EH (cell line): ENCODE measurements at places on chromosomes 7 and 10.

DNA sequence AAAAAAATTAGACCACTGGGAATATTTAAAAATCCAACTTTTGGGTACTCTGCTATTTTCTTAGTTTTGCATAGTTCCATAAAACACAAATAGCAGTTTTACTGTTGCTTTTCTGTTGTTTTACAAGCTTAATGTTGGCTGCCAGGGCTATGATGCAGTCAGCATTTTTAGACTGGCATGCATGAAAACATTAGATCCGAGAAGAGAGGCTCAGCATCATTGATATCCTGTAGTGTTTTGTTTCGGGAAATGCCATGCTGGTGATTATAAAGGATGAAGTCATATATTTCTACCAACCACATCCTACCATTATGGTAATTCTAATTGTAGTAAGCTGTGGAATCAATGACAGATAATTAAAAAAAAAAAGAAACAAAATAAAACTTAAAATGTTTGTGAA is 104.6 kb downstream of the MBL2 start:
- peak; percentile 79 for DNase-seq

GRCh38 chr7:27224983-27225934 is 17.3 kb upstream of the EVX1 start:
- no peak for DNase-seq

DNA sequence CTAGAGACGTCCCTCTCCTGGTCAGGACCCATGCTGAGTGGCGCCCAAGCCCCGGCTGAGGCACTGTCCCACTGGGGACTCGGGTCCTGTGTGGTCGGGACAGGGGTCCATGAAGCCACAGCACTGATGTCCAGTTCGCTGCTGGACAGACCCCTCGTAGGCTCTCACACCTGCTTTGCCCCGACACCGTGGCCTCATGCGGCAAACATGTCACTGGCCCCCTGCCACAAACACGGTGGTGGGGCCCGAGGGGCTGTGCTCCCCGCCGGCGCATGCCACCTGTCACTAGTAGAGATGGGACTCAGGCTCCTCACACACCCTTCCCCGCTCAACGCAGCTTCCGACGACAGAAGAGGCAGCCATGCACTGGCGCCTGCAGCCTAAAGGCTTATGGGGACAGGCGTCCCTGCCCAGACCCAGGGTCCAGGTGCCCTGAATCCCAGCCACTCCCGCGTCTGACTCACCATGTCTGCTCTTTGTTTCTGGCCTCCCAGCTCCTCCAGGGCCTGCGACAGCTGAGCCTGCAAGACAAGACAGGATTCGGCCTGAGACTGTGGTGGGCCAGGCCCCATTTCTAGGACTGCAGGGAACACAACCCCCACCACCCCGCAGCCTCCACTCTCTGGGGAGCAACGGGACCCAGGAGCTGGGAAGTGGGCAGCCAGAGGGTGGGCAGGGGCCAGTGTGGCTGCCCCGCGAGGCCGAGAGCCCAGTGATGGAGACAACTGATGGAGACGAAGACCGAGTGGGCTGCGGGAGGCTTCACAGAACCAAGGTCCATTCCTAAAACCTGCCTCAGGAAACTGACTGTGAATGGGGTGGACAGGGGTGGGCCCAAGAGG is 230.9 kb downstream of the MAD1L1 start:
- DNase-seq = no peak

DNA sequence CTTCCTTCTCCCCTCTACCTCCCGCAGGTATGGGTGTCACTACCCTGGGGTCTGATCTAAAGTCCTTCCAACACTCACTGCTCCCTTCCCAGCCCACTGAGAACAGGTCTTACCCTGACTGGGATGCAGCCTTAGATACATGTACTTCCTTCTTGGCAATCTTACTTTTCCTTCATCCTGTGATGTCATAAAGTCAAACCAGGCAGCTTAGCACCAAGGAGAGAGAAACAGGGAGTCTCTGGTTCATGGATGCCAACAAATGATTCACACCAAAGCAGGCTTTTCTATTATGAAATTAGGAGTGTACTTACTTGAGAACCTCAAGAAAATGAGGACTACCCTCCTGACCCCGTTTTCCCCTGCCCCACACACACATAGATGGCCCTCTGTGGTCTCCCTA is 111.0 kb upstream of the KMT2E start:
- peak; percentile 17 for DNase-seq

- DNase-seq = no peak
Observed at GRCh38 chr7:29126804-29127203, 19.5 kb downstream of the CPVL start.

DNA sequence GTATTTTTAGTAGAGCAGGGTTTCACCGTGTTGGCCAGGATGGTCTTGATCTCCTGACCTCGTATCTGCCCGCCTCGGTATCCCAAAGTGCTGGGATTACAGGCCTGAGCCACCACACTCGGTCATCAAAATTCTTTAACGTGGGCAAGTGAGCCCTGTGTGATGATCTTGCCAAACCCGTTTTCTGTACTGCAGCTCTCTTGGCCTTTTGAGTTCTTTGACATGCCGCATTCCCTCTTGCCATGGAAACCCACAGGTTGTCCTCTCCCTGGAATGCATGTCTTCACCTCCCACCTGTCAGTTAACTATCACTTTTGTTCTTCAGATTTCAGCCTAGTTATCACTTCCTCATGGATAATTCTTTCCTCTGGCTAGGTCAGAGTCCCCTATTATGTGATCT is 5.0 kb downstream of the NUP205 start:
- DNase-seq = no peak

- peak; percentile 80 for DNase-seq
Observed at GRCh38 chr10:7085913-7086589, 324.8 kb downstream of the SFMBT2 start.

DNA sequence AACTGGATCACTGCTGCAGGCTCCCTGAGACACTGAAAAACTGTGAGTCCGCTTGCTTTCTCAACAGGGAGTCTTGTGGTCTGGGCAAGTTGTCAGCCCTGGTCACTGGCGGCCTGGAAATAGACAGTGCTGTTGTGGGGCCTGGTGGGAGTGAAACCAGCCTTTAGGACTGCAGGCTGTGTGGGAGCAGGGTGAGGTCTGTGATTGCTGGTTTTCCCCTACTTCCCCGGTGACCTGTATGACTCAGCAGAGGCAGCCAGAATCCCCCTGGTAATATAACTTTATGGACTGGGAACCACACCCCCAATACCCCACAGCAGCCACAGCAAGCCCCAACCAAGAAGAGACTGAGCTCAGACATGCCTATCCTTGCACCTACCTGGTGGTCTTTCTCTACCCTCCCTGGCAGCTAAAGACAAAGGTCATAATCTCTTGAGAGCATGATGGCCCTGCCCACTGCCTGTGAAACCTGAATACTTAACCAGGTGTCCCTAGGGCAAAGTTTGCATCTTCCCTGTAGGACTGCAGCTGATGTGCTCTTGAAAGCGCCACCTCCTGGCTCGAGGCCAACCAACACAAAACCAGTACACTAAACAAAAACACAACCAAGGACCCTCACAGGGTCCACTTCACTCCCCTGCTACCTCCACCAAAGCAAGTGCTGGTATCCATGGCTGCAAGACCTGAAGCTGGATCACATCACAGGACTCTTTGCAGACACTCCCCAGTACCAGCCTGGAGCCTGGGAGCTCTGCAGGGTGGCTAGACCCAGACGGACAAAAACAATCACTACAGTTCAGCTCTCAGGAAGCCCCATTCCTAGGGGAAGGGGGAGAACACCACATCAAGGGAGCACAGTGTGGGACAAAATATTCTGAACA is 7.2 kb upstream of the ADAM22 start:
- no peak for DNase-seq

GRCh38 chr10:120495226-120496009 is 38.4 kb downstream of the PLPP4 start:
- peak; percentile 17 for DNase-seq

DNA sequence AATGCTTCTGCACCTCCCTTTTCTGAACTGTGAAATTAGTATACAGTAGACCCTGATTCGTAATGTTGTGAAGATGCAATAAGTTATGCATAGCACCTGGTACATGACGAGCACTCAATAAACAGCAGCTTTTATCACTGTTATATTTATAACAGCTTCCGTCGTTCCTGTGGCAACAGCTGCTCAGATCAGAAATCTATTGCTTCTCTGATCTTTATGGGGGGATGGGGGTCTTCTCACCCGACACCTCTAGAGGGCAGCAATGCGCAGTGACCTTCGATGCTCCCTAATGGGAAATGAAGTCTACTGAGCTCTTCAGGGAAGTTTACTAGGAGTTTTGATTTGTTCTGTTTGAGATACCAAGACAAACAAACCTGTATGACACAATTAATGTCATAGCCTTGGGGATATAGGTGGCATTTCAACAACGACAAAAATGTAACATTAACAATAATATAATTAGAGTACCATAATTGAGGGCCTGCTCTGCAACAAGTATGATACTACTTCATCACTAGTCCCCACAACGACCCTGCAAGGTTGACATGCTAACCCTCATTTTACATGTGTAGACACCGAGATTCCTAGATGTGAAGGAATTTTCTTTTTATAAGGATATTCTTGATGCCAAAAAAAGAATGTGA is 289.6 kb downstream of the SFMBT2 start:
- peak; percentile 19 for DNase-seq

DNA sequence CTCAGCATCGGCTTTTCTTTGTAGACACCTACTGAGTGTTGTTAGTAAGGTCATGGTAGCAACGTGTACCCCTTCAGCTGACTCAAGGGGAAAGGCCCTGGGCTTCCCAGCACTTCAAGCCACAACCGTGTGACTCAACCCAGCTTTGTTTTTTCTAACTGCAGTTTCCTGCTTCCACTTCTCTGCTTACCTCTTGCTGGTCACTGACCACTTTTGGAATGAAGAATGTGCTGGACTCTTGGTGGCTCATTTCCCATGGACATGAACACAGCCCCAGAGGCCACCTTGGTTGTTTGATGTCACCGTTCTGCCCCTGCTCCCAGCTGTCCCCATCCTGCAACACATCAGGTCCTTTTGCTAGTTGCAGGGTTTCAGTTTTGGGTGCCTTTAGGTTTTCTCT is 69.5 kb upstream of the ZNF438 start:
- peak; percentile 86 for DNase-seq

- DNase-seq = no peak
Observed at GRCh38 chr10:112426111-112426510, 20.6 kb downstream of the ZDHHC6 start.

GRCh38 chr7:34011696-34012095 is 106.4 kb downstream of the BMPER start:
- DNase-seq = peak; percentile 72

DNA sequence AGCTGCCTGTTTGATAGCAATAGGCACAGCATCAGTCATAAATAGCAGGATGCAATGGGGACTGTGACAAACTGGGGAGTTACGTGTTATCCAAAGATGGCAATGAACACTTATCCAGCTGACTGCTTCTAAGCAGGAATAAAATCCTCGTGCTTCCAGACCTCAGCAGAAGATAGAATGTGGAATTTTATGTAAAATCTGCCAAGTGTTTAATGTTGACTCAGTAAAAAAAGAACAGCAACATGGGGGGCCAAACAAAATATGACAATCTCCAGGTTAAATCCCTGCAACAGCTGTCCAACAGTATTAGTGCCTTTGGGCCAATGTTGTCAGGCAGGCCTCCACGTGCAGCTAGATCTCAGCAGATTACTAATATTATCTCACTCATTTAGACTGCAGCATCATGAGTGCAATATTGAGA is 127.3 kb downstream of the SEMA3C start:
- DNase-seq = no peak

- DNase-seq = peak; percentile 66
Observed at GRCh38 chr7:44897309-44897708, 12.0 kb upstream of the PURB start.

- DNase-seq = no peak
Observed at GRCh38 chr10:96238646-96239623, 32.4 kb downstream of the BLNK start.

DNA sequence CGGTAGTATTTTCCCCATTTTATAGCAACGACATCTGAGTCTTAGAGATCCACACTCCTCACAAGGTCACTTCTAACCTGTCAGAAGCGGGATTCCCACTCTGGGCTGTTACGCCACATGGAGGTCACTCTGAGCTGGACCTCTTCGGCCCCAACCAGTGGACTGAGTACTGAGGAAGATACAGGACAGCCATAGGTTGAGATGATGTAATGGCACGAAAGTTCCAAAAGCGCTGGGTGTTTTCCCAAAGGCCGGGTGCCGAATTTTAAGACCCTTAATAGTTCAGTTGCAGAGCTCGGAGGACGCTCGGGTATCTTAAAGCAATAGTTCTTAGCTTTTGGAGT is 699 bp downstream of the GHITM start:
- peak; percentile 53 for DNase-seq

DNA sequence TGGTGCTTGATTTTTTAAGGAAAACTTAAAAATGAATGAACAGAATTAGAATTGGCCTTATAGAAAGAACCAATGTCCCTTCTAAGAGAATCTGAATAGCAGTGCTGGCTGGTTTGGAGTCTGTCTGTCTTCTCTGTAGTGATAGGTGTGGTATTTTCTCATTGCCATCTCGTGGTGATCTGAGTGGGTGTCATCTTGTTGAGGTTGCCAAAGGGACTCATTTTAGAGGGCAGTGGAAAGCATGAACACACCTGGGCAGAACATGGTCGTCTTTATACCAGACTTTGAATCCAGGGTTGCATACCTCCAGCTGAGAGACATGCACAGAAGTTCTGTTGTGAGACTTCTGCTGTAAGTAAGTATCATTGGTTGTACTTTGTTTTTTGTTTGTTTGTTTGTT is 15.8 kb downstream of the CUL1 start:
- no peak for DNase-seq

DNA sequence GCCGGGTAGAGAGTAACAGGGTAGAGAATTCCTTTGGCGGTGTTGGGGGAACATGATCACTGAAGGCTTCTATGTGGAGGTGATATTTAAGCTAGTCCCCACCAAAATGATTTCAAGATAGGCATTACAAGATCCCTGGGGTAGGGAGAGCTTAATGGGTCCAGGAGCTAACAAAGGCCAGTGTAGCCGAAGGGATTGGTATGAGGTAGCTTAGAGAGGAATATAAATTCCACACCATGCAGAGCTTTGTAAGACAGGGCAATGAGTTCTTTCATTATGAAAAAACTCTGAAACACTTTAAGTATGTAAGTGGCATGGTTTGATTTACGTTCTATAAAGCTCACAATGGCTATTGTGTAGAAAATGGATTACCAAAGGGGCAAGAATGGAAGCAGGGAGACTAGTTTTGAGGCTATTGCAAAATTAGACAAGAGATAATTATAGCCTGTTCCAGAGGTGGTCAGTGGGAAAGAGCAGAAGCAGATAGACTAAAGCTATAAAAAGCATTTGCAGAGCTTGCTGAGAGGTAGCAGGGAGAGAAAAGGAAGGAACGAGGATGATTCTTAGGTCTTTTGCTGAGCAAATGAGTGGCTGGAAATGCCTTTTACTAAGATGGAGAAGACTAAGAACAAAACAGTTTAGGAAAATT is 119.7 kb upstream of the SLC25A13 start:
- no peak for DNase-seq

GRCh38 chr7:155408651-155409586 is 49.0 kb upstream of the EN2 start:
- no peak for DNase-seq

DNA sequence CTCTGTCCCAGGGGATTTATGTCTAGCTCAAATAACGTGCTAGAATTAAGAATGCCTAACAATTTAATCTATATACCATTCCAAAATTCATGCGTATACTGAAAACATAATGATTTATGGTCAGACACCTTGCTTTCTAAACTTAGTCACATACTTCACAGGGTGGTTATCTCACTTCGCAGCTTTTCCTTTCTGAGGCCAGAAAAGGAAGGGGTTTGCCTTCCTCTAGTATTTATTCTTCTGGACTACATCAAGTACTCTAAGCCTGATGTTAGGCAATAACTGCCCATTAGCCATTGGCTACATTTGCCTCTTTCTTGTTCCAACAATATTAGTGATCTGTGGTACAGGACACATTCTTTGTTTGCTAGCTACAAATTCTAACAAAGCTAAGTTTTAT is 72.6 kb upstream of the FHIP2A start:
- DNase-seq = no peak

- peak; percentile 57 for DNase-seq
Observed at GRCh38 chr10:49761789-49762565, at the start of gene OGDHL. Gene OGDHL, minus strand, starts transcription at chr10:49762323. Its CDS starts 3,731 bp downstream, at chr10:49758592.
